AML-193 (cell line): ENCODE measurements at places on chromosomes 3 and 15.

DNA sequence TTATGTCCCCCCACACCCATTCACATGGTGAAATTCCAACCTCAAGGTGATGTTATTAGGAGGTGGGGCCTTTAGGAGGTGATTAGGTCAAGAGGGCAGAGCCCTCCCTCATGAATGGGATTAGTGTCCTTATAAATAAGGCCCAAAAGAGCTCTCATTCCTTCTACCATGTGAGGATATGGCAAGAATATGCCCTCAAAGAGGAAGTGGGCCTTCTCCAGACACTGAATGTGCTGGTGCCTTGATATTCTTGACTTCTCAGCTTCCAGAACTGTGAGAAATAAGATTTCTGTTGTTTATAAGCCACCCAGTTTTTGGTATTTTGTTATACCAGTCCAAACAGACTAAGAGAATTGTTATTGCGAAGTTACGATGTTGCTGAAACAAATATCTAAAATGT is 94.4 kb downstream of the ANKRD28 start:
- no peak for DNase-seq

GRCh38 chr3:161342629-161343028 is 28.7 kb downstream of the SPTSSB start:
- no peak for DNase-seq

DNA sequence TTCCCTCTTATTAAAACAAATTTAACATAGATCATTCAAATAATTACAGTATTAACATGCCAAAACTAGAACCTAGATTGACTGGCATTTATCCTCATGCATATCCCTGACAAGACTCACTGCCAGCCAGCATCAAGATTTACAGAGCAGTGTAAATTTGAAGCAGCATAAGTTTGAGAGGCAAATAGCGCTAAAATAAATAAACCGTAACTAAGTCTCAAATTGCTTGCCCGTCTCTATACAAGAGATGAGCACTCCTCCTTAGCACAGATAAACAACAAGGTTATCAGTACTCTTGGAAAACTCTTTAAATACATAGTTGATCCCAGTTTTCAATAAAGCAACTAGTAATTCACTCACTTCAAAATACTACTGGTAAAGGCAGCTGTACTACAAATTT is 29.6 kb downstream of the MSL2 start:
- DNase-seq = no peak

DNA sequence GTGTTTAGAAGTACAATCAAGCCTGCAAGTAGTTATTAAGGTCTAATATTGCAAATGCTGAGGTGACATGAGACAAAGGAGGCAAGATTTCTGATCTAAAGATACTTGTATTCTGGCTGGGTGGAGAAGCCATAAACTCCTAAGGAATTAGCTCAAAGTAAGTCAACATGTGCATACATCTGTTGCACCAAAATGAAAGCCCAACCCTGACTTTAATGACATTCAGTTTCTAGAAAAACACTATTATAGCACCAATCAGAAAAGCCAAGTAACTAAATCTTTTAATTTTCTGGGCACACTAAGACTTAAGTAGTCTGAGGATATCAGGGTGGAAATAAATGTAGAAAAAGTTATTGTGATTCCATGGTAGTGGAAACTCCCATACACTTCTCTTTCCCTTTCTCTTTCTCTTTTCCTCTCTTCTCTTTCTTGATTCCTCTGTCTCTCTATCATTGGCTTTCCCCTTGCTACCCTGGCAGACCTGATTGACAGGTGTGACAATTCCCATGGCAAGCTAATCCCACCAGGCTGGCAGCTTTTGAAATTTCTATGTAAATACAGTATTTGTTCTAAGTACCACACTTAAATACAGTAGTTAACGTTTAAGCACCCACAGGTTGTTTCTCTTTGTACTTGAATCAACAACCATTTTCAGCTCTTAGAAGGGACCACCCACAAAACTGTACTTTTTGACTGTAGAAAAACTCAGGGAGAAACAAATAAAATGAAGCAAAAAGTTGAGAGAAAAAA is 528.4 kb upstream of the SEMA6D start:
- DNase-seq = no peak

- DNase-seq = no peak
Measured at GRCh38 chr3:154583086-154583634, 153.2 kb upstream of the GPR149 start.

DNA sequence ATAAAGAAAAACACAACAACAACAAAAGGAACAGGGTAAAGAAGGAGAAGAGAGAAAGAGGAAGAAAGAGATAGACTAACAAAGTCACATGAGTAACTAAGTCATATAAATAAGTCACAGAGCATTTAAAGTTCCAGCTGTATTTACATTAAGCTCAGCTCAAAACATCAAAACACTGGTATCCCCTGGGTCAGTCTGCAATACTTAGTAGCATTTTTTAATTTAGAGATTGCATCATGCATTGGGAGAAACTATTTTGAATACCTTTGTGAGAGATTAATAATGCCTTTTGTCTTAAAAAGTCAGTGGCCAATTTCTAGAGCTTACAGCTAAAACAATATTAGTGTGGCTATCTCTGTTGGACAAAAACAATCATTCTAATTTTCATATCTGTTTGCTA is 78.4 kb downstream of the NEK10 start:
- DNase-seq = no peak

DNA sequence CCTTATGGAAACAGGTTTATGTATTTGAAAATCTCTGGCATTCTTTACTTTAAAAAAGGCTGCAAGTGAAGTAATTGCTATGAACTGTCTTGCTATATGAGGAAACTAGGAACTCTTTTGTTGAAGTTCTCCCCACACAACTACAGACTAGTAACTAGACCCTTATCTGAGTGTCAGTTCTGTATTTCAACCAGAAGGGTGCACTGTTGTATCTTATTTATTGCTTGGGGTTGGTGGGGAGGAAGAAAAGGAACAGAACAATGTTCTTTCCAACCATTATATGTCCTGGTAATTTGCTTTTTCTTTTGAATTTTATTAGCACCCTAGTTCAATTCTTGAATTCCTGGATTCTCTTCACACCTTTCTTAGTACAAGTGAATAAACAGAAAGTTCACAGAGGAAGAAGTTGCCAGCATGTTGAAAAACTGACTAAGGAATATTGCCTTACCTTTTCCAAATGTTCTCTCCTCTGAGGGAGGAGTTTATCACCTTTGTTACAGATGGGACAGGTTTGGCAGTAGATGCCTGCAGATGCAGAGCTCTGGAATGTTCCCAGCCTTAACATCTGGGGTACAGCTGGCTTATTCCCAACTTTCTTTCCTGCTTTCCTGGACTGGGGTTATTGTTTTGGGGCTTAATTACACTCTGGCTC is 162.4 kb upstream of the CFAP20DC start:
- DNase-seq = peak; percentile 75

DNA sequence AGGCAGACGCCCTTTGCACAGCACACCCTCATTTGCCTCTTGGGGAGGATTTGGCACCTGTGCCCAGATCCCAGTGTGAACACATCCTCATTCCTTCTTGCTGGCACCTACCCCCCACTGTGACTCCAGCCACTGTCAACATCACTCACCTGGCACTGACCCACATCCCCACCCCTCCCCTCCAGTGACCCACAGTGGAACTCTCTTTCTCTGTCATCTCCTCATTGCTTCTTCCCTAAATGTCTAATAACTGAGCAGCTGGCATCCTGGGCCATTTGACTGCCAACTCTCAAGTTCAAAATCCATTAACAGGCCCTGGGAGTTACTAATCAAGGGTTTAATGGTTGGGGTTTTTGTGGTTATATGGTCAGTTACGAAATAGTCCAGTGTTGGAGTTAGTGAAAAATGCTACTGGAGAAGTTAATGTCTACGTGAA is 14.4 kb downstream of the SNAPC5 start:
- DNase-seq = peak; percentile 90
